ENCODE measurements at places on chromosomes 1 and 21. TPM values are rescaled to one million over a fixed set of nuclear protein-coding genes. Genes with fewer than 3 reads are reported as not detected.

Gene C4BPB
- not detected for total RNA-seq

Gene CLCA4
- not detected for total RNA-seq

Gene S100A1
- not detected for total RNA-seq

Gene PRDM16
- total RNA-seq: 0.13 TPM

Gene TMEM9
- 27.7 TPM for total RNA-seq

Gene RGS4
- 418 TPM for total RNA-seq

Gene CD160
- total RNA-seq: not detected

Gene PDC
- not detected for total RNA-seq

Gene PTPRF
- 139 TPM for total RNA-seq

Gene KCNE1
- 0.27 TPM for total RNA-seq

Gene MX1
- total RNA-seq: 6.1 TPM

Gene HSD3B1
- total RNA-seq: not detected

Gene F13B
- total RNA-seq: not detected

Gene ZNF436
- total RNA-seq: 21.0 TPM

Gene BMP8B
- total RNA-seq: 0.22 TPM

Gene KRTAP13-2
- total RNA-seq: not detected

Gene LY9
- total RNA-seq: not detected

Gene TNNT2
- 0.07 TPM for total RNA-seq

Gene SPRR5
- total RNA-seq: not detected

Gene ATG4C
- total RNA-seq: 11.6 TPM

Gene LRRC52
- not detected for total RNA-seq

Gene WNT4
- total RNA-seq: 0.29 TPM

Gene PPT1
- total RNA-seq: 132 TPM

Gene ERRFI1
- total RNA-seq: 29.2 TPM

Gene LCE1B
- total RNA-seq: 0.22 TPM

Gene GPR25
- not detected for total RNA-seq

Gene GOLT1A
- not detected for total RNA-seq

Gene TRIM45
- total RNA-seq: 1.4 TPM

Gene HTR6
- total RNA-seq: not detected

Gene TAL1
- 36.8 TPM for total RNA-seq

Gene NTMT2
- not detected for total RNA-seq

Gene CFAP107
- total RNA-seq: not detected

Measured in thoracic aorta endothelial cell (primary cell).